ENCODE measurements at places on chromosomes 6 and 20. TPM values are rescaled to one million over a fixed set of nuclear protein-coding genes. Genes with fewer than 3 reads are reported as not detected.

Gene PRDM13
- not detected for total RNA-seq

DNA sequence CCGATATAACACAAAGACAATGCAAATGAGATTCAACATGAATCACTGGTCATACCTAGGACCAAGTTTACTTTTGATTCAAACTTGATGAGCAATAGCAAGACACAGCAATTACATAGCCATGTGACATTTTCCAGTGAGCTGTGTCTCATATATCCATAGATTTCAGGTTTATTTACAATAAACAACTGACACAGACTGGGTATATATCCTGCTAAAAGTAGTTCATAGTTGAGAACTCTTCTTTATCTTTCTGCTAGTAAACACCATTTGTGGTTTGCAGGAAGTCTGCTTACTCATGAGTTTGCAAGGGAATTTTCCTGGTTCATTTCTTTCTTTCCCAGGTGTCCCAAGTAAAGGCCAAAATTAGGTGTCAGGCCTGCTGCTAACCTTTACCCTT, 343.4 kb downstream of the KIF16B start:
- peak; percentile 41 for DNase-seq
- no peak overlapping the region for H3K27ac ChIP-seq
- no peaks in the 10 kb centered on the region for H3K36me3 ChIP-seq
- H3K27me3 ChIP-seq, result no peaks in the 10 kb centered on the region

DNA sequence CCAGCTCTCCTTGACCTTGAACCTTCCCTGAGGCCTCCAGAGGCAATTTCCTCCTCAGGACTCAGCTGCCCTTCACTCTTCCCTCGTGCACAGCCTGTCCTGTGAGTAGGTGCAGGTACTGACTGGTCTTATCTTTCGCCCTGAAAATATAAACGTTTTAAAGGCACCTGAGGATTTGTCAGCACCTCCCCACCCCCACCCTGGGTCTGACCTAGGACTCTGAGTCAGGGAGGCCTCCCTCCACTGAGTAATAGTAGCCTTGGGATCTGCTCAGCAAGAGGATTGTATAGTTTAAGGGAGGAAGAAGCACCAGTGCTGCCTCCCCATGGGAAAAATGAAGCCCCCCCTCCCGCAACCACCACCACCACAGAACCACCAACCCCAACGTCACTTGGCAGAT, 54.6 kb downstream of the PPARD start:
- no peak overlapping the region for H3K4me3 ChIP-seq
- no peaks in the 10 kb centered on the region for H3K36me3 ChIP-seq
- no peaks in the 10 kb centered on the region for H3K27me3 ChIP-seq
- DNase-seq, result no peak
- H3K27ac ChIP-seq, result peak overlapping the region; percentile 42

DNA sequence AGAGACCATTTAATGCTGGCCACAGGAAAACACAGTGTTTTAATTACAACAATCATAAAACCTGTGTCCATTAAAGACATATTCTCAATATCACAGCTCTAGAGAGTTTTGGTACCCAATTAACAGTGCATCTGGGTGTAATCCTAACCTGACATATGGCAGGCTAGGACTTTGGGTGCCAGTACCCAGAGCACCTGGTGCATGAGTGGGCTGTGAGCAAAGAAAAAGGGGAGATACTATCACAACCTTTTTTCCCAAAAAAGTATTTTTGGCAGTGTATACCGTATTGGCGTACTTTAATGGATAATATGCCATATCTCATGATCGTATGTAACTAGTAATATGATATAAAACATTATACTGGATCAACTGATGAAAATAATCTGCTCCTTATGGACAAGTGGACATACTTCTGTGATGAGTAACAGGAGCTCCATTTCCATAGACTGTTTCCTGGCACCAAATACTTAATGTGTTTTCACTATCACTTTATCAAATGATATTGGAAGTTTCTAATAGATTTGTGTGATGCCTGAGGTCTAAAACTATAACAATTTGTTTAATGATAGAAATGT, 91.7 kb downstream of the COL19A1 start:
- H3K27ac ChIP-seq, result no peak overlapping the region
- H3K4me1 ChIP-seq, result no peaks in the 10 kb centered on the region
- no peaks in the 10 kb centered on the region for H3K27me3 ChIP-seq
- no peaks in the 10 kb centered on the region for H3K36me3 ChIP-seq
- no peak for DNase-seq

DNA sequence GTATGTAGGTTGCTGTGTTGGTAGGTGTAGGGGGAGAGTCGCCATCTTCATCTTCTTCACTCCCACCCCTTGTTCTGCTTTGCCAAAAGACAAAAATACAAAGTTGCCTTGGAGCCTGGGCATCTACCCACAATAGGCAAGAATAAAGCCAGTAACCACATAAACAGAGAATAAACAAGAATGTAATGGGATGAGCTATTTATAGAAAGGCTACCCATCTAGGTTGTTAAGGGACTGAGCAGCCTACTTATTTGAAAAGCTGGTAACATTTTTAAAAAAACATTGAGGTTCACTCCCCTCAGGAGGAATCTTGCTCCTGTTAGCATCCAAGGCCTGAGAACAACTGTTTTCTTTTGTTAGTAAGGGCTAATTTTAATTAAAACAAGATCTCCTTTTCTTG, 301.4 kb upstream of the STXBP5 start:
- peaks cover 18% of the 10 kb centered on the region for H3K4me1 ChIP-seq
- DNase-seq, result no peak
- H3K27ac ChIP-seq, result no peak overlapping the region
- no peaks in the 10 kb centered on the region for H3K36me3 ChIP-seq

Gene TSHZ2
- not detected for total RNA-seq

DNA sequence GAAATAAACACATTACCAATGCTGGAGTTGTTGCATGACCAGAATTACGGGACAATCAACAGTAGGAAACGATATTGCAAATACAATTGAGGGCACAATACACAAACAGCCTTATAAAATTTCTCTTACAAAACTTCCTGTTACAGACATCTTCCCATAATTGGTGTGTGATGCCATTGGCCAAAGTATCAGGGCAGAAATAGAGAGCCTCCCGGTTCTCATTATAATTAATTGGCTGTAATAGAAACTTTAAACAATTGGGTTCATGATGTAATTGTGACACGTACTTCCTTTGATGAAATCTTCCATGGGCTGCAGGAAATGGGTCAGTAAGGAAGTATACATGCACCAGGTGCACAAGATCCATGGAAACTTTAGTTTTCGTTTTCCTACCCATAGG, 40.3 kb upstream of the RALGAPA2 start:
- H3K4me1 ChIP-seq, result no peaks in the 10 kb centered on the region
- no peak for DNase-seq
- H3K4me3 ChIP-seq, result no peak overlapping the region
- H3K27ac ChIP-seq, result no peak overlapping the region

DNA sequence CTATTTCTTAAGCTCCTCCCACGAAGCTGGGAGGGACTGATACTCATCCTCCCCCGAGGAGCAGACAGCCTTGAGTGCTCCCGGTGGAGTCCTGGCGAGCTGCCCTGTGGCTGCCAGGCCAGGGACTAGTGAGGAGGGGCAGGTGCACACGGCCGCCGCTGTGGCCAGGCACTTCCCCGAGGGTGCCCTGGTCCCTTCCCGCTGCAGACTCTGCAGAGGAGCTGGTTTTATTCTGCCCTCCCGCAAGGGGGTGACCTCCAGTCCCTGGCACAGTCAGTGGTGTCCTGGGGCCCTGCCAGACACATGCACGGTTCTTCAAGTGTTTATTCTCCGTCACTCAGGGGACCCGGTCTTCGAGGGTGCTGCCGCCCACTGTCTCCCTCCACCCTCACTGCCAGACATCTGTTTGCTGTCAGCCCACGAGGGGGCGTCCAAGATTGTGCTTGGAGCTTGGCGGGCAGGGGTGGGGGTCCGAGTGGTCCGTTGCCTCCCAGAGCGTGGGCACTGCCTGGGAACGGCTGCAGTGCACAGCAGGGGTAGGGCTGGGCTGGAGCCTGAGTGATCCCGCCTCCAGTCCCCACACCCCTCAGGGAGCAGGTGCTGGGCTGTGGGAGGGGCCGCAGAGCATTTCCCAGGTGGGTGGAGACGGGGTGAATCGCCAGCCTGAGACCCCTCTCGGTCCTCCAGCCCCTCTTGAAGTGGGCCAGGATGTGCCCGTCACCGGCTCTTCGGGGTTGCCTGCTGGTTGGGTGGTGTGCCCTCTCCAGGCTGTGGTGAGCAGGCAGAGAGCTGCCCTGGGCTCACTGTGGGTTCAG, 3.1 kb upstream of the CABLES2 start:
- H3K4me1 ChIP-seq, result peaks cover 18% of the 10 kb centered on the region
- no peak overlapping the region for H3K4me3 ChIP-seq
- DNase-seq, result peak; percentile 67
- no peaks in the 10 kb centered on the region for H3K36me3 ChIP-seq
- H3K27me3 ChIP-seq, result no peaks in the 10 kb centered on the region

Gene OLIG3
- total RNA-seq, result not detected

Gene PTGIS
- 30.3 TPM for total RNA-seq

Gene COL21A1
- not detected for total RNA-seq

Gene MUC21
- not detected for total RNA-seq

DNA sequence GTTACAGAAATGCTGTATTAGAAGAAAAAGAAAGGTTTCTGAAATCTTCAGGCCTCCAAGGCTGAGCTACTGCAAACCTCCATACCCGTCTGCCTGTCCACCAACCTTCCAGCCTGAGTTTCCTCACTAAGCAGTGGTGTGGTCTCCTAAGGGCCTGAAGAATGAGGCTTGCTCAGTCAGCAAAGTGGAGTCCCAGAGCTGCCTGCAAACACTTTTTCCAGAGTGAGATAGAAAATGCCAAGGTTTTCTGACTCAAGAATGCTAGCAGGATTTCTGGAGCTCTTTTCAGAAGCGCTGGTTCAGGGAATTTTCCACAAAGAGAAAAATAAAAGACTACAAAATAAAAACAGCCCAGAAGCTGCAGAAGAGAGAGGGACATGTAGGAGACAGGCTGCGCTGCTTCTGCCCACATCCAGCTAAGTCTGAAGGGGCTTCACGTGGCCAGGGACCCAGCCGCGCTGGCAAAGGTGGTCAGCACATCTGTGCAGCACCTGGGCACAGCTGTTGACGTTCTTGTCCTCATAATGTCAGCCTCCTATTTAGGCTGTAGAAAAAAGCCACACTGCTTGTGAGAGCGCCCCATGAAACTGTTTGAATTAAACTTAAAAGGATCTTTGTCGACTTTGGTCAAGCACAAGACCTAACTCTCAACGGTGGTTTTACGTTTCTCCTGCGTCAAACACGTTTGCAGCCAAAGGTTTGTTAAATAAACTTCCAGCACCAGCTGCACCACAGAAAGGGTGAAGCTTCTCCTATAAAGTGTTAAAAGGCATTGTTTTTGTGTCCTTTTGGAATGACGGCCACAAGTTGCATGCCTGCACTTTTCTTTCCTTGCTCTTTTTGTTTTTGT, 209.0 kb downstream of the THBS2 start:
- H3K27me3 ChIP-seq, result peaks cover 74% of the 10 kb centered on the region
- DNase-seq, result no peak
- H3K36me3 ChIP-seq, result no peaks in the 10 kb centered on the region
- H3K27ac ChIP-seq, result no peak overlapping the region

DNA sequence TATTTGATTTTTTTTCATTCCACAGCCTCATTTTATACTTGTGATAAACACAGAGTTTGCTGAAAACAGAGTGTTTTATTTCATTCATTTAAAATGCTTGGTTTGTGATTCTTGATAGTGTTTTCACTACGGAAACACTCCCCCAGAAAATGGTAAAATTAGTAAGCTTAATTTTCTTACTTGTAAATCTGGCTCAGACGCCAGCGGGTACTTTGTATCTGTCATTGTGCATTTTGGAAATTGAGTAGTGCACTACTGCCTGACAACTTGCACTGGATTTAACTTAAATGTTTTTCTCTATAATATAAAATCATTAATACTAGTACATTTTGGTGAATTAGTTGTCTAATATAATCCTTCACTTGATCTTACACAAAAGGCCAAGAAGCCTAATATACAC, 37.0 kb upstream of the HINT3 start:
- peak overlapping the region; percentile 71 for H3K4me3 ChIP-seq
- peaks cover 56% of the 10 kb centered on the region for H3K36me3 ChIP-seq
- peak overlapping the region; percentile 98 for H3K27ac ChIP-seq
- no peaks in the 10 kb centered on the region for H3K27me3 ChIP-seq
- H3K4me1 ChIP-seq, result peaks cover 75% of the 10 kb centered on the region

GRCh38 chr20:16392346-16392745, 180.9 kb downstream of the KIF16B start:
- no peaks in the 10 kb centered on the region for H3K36me3 ChIP-seq
- H3K27ac ChIP-seq, result no peak overlapping the region
- no peak for DNase-seq
- H3K4me1 ChIP-seq, result no peaks in the 10 kb centered on the region

- no peak overlapping the region for H3K4me3 ChIP-seq
- H3K4me1 ChIP-seq, result no peaks in the 10 kb centered on the region
- DNase-seq, result no peak
- H3K27me3 ChIP-seq, result no peaks in the 10 kb centered on the region
Observed at GRCh38 chr6:41954668-41955067, 13.1 kb upstream of the CCND3 start.

DNA sequence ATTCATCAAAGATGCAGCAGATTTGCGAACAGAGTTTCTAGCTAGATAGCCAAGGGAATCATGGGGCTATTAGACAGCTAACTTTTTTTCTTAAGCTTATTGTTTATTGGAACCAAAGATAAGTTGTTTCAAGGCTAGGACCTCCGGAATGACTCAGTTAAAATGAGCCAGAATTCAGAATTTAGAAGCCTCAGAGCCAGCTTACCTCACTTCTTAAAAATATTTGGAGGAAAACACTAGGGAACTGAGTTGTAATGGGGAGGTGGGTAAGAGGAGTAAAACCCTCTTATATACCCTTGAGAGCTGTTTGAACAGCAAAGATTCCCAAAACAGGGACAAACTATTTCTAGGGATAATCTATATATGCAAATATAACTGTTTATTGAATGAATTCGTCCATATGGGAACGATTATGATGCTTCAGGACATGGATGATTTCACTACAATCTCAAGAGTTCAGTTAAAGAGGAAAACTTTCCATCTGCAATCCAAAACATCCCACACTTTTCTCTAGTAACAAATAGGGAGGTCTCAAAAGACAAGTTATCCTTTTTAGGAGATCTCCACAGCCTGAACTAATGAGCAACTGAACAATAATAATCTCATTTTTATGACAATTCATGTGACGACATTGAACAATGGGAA, 12.6 kb upstream of the CARMIL1 start:
- no peak overlapping the region for H3K4me3 ChIP-seq
- no peak for DNase-seq
- no peaks in the 10 kb centered on the region for H3K27me3 ChIP-seq
- no peaks in the 10 kb centered on the region for H3K36me3 ChIP-seq
- H3K4me1 ChIP-seq, result no peaks in the 10 kb centered on the region
- no peak overlapping the region for H3K27ac ChIP-seq

GRCh38 chr6:167324111-167324510, 775 bp upstream of the TTLL2 start:
- H3K36me3 ChIP-seq, result no peaks in the 10 kb centered on the region
- H3K27ac ChIP-seq, result no peak overlapping the region
- H3K4me1 ChIP-seq, result no peaks in the 10 kb centered on the region
- DNase-seq, result no peak
- H3K4me3 ChIP-seq, result no peak overlapping the region
- peaks cover 75% of the 10 kb centered on the region for H3K27me3 ChIP-seq

- no peak overlapping the region for H3K27ac ChIP-seq
- no peaks in the 10 kb centered on the region for H3K27me3 ChIP-seq
- no peak overlapping the region for H3K4me3 ChIP-seq
- no peaks in the 10 kb centered on the region for H3K36me3 ChIP-seq
- no peak for DNase-seq
Observed at GRCh38 chr6:120405947-120406346, 928.3 kb downstream of the TBC1D32 start.

Gene FAM184A
- 0.85 TPM for total RNA-seq
